ENCODE measurements at places on chromosomes 5 and 9.

DNA sequence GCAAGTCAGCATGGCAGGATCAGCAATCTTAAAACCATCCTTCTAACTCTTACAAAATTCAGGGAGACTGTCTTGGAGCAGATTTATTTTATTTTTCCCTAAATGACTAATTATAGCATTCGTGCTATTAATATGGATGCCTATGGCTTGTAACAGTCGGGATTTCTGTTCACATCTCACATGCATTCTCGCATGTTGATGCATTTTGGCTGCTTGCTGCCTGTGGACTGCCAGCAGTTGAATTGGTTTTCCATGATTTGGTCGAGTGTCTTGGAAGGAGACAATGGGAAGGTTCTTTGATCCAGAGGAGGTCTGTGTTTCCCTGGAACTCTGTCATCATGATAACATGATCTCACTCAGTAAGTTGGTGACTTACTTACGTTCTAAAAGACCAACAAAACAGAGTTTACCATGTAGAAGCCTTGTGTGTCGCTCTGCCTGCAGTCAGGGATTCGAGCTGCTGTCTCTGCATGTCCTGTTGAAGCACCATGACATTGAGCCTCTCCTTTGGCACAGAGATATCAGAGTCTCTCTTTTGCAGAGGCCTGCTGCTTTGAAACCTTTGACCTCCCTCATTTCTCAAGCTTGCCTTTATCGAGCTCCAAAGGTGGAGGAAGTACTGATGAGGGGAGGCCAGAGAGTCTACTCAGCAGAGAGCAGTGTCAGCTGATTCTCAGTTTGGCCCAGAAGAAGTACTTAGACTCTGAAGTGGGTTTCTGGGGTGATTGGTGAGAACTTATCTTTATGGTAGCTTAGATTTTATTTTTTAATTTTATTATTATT, 82.4 kb downstream of the ARHGAP26 start:
- no peak for DNase-seq

DNA sequence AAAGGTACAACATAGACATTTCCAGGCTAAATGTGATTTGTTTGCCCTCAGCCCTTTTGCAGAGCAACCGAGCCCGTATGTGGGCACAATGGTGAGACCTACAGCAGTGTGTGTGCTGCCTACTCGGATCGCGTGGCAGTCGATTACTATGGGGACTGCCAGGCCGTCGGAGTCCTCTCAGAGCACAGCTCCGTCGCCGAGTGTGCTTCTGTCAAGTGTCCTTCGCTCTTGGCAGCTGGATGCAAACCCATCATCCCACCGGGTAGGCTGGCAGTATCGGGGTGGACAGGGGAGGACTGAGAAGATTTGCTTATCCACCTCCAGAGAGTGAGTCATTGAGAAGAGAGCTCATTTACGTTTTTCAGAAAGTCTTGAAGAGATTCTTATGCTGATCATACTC, 17.8 kb upstream of the GLIPR2 start:
- no peak for DNase-seq

DNA sequence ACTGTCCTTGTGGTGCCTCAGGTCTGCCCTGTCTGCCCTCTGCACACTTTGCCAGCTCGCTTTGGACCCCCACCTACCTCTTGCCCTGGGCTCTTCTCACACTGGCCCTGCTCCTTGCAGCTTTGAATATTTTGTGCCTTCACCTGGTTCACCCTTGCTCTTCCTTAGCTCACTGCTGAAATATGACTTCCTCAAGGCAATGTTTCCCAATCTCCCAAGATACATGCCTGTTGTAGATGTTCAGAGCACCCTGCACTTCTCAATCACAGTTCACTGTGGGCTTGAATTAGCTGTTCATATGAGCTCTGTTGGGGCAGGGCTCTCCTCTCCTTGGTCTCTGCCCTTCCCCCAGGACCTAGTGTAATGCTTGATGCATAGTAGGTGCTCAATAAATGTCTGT, 8.0 kb downstream of the AFAP1L1 start:
- DNase-seq: no peak

GRCh38 chr9:118652912-118653311, 716.3 kb downstream of the BRINP1 start:
- no peak for DNase-seq

DNA sequence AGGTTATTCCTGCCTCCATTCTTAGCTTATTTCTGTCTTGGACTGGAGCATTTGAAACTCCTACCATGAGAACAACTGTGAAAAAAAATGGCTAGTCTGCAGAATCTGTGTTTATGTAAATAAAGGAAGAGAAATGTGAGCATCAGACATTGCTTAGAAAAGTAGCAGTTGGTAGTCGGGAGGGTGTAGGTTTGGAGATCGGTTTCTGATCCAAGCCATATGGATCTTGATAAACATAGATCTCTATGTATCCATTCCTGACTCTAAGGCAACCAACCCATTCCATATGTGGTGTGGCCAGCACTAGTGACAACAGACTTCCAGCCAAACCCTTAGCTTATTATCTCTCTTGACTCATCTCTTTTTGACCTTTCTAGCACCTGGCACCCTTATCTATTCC, 127.1 kb downstream of the NMUR2 start:
- no peak for DNase-seq
